ENCODE measurements at places on chromosomes 13 and 19.
A peak's percentile ranks its signal among the peaks of the same experiment; 100 is the strongest.

DNA sequence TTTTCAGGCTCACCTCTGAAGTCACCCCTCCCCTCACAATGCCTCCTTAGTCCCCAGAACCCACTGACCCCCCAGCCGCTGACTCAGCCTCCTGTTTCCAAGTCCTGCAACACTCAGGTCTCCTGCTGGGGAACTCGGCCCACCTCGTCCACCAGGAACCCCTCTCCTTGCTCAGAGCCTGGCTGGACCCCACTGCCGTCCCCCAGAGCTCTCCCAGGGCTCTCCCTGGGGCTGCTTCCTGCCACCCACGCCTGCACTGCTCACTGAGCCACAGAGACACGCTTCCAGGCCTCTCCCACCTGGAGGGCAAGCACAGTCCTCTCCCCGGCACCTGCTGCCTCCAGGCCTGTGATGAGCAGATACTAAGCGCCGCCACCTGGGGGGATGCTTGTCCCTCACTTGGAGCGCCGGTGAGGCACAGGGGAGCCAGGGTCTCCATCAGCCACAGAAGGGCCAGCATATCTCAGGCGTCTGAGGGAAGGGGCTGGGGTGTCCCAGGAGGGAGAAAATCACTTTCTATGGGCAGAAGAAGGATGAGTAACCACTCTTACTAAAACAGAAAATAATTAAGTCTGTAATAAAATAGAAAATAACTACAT, 53.8 kb downstream of the KLF2 start:
- DNase-seq: no peak

- no peak for DNase-seq
These were observed 18.0 kb downstream of the DCUN1D2 start for GRCh38 chr13:113472355-113473025.

- peak; percentile 70 for DNase-seq
These were observed 43.2 kb downstream of the ZNF571 start for GRCh38 chr19:37551129-37551993.

DNA sequence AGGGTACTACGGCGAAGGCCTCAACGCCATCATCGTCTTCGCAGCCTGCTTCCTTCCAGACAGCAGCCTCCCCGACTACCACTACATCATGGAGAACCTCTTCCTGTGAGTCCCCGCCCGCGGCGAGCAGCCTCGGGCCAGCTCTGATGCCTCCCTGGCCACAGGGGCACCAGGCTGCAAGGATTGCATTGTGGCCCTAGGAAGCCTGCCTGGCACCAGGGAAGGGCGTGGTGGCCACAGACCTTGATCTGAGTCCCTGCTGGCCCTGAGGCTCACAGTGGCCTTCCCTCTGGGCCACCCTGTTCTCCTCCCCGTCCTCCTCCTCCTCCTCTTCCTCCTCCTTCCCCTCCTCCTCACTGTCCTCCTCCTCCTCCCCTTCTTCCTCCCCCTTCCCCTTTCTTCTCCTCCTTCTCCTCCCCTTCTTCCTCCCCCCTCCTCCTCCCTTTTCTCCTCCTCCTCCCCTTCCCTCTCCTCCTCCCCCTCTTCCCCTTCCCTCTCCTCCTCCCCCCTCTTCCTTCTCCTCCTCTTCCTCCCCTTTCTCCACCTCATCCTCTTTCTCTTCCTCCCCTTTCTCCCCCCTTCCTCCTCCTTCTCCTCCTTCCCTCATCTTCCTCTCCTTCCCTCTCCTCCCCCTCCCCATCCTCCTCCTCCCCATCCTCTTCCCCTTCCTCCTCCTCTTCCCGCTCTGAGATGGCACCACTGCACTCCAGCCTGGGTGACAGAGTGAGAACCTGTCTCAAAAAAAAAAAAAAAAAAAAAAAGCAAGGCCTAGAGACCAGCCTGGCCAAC, 24.4 kb upstream of the NMRK2 start:
- no peak for DNase-seq

DNA sequence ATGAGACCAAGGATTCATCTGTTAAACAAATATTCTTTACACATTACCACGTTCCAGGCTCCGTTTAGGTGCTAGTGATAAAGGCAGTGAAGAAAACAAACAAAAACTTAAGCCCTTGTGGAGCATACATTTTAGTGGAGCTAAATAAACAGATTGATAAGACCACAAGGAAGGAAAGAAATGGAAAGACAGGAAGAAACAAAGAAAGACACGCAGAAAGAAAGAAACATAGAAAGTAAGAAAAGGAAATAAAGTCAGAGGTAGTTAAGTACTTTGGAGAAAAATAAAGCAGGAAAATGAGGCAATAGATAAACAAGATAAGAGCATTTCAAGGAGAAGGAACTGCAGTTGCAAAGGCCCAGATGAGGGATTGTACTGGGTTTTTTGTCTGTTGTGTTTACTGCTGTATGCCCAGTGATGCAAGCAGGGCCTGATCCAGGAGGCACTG, 998 bp downstream of the NFKBIB start:
- no peak for DNase-seq

GRCh38 chr13:113402471-113403254, 38.7 kb upstream of the GRTP1 start:
- no peak for DNase-seq

DNA sequence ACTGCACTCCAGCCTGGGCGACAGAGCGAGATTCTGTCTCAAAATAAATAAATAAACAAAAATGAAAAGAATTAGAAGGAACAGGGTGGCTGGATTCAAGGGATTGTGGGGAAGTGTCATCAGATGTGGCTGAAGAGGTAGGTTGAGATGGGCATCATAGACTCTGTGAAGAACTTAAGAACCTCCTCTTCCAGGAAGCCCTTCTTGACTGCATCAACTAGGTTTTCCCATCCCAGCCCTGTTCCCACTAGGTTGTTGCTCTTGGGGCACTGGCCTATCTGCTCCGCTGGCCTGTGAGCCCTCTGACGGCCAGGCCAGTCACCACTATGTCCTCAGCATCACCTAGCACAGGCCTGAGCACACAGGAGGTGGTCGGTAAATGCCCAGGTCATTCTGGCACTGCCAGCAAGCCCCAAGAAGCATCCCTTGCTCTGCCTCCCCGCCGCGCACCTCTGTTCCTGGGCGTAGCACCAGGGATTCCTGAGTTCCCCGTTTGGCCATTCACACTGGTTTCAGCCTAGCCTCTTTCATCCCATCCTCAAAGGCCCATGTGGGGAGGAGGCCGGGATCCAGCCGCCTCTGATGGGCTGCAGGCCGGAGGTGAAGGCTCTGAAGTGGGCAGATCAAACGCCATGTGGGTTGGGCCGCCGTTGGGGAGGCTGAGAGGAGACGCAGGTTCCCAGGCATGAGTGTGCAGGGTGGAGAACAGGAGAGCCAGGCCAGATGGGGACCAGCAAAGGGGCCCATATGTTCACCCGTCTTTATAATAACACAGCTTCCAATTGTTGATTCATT, 27.6 kb upstream of the SLC1A5 start:
- DNase-seq: no peak

DNA sequence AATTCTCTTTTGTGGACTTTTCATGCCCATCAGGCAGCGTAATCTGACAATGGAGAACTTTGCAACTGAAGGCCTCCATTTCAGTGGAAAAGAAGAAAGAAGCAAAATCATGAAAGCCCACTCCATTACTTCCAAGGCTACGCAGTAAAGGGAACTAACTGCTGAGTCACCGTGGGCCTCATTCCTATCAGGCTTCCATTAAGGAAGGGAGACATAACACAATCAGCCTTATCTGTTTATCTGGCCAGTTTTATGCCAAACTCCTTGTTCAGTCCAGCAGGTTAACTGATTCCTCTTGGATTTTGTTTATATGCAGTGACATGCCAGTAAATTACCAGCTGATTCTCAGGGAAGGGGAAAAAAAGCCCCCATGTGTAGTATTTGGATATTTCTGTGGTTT, 56.8 kb upstream of the KATNAL1 start:
- DNase-seq: no peak

GRCh38 chr19:42069619-42070351, at the start of gene GRIK5:
Gene GRIK5, minus strand, starts transcription at chr19:42070206. Its CDS starts 4,436 bp downstream, at chr19:42065770.
- peak; percentile 23 for DNase-seq

DNA sequence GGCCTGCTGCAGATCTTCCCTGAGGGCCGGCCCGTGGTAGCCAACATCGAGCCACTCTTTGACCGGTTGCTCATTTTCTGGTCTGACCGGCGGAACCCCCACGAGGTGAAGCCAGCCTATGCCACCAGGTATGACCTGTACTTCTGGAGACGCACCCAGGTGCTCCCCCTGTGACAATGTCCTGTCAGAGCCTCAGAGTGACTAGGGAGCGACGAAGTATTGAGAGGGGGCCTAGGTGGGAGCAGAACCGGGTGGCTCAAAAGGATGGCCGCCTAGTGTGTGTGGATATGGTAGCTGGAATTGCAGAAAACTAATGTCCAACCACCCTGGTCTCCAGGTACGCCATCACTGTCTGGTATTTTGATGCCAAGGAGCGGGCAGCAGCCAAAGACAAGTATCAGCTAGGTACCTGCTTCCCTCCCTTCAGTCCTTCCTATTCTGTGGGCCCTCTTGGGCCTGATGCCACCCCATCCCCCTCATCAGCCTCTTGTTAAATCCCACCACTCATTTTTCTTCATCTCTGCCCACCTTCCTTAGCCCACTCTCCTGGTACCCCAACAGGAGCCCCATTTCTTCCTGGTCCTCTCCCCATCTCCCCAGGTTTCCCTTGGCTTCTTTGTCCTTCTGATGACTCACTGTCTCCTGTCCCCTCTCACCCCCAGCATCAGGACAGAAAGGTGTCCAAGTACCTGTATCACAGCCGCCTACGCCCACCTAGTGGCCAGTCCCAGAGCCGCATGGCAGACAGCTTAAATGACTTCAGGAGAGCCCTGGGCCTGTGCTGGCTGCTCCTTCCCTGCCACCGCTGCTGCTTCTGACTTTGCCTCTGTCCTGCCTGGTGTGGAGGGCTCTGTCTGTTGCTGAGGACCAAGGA, 8.4 kb downstream of the EGLN2 start:
- no peak for DNase-seq

DNA sequence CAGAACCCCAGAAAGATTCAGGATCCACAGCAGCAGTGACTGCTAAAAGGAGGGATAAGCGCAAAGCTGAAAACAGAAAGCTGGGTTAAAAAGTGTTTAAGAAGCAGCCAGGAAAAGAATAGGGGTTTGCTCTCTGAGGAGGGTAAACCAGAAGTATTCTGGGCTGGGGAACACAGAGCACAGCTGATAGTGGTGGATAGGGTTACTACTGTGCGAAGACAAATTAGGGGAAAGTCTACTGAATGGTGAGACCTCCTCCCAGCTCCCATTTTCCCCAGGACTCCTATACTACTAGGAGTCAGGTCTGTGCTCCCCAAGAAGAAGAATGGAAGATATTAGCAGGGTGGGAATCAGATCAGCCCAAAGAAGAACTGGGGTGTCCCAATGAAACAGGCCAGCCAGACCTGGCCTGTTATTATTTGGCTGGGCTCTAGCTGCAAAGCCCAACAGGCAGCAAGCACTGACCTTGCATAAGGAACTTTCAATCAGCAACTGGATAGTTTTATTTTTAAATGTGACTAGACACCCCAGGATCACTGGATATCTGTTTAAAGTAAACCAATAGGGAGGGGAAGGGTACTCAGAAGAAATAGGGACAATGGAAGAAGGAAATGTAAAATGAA, 43.5 kb upstream of the SERTM1 start:
- DNase-seq: no peak

DNA sequence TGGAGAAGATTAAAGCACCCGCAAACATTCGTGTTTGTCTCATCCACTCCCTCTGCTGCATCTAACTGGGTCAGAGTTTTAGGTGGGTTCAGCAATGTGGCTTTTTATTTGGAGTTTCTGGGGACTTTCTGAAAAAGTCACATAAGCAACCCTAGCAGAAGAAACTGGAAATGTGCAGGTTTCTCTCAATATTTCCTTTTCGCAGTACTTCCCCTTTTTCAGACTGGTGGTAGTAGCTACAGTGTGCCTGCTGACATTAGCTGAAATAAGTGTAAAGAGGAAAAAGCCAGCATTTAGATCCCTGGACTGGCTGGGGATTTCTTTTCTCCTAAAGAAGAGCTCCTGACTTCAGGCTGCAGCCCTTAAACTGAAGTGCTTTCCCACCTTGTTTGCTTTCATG, 15.9 kb upstream of the OLFM4 start:
- no peak for DNase-seq

DNA sequence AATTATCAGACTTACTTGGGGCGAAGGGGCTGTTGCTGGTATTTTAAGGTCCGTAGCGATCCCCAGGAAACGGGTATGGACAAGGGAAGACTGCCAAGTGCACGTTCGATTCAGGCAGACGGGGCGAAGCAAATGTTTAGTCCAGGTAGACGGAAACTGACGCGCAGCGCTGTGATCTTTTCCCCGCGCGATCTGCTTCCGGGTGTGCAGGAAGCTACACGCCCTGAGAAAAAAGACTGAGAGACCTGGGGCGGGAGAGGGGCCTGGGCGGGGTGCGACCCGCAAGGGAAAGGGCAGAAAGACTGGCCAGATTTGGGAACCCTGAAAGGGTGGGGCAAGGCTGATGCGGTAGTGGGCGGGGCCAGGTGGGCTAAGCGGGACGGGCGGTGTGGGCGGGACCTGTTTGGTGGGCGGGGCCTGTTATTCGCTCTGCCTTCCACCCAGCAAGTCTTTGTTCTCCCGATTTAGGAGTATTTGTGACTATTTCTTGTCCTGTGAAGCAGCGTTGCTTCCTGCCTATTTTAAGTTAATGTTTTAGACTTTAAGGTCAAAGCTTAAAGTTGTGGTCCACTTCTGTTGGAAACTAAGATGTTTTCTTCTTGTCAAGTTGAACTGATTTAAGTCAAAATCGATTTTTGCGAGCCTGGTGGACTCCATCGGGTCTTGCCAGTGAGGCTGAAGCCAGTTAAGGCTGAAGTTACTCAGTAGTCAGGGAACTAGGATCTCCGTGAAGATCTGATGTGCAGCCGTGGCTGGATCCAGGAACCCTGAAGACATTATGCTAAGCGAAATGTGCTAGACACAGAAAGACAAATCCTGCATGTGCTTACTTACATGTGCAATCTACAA, at the start of gene ZNF836:
Gene ZNF836, minus strand, starts transcription at position 301 of the 849 bp plus-strand sequence. CDS start 3,549 bp downstream, outside the sequence.
- DNase-seq: peak; percentile 80

GRCh38 chr19:35120898-35121297, 5.3 kb downstream of the FXYD3 start:
- no peak for DNase-seq

DNA sequence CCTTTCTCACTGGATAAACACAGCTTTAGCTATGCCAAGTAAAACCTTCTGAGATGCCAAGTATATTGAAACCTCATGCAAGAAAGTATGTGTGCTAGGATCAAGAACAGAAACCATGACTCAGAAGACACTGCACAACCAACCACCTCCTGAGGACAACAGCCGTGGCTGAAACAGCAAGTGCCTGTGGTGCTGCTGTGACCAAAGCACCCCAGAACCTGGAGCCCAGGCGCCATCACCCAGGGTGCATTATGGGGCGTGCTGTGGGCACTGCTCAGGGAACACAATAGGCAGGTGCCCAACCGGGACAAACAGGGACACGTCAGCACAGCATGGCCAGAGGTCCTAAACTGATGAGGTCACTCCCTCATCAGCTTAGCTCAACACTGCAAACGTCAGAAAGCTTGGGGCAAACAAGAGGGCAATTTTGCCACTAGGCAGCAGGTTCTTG, 101.3 kb upstream of the SLC15A1 start:
- no peak for DNase-seq
